HFFc6 (cell line): ENCODE measurements at places on chromosomes 7 and 10.

GRCh38 chr10:132876131-132876860 is 66.1 kb downstream of the CFAP46 start:
- DNase-seq, result no peak
- H3K27me3 ChIP-seq, result peaks cover 30% of the 10 kb centered on the region
- H3K36me3 ChIP-seq, result no peaks in the 10 kb centered on the region; the same call in 1 of the 2 replicates
- no peaks in the 10 kb centered on the region for H3K4me1 ChIP-seq

DNA sequence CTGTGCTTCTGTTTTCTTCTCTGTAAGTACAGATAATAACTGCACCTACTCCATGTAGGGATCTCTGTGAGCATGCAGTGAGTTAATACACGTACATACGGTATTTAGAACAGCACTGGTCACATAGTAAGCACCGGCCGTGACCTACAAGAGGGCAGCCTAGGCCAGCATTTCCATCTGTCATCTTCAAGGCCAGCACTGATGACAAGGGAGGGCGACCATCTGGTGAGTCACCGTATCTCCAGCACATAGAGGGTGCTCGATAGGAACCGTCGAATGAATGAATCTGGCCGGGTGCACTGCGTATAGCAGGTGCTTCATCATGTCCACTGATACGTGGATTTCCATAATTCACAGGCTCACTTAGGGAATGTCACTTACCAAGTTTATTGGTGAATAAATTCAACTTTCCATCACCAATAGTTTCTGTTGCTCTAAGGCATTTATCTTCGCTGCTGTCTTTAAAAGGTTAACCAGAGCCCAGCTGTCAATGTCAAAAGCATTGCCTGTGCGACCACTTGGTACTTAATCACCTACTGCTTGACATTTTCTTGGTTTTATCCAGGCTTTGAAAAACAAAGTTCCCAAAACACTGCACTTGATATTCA is 8.3 kb downstream of the NOD1 start:
- no peak for DNase-seq
- H3K27ac ChIP-seq, result peak overlapping the region; percentile 90
- H3K4me3 ChIP-seq, result peak overlapping the region; percentile 23
- H3K36me3 ChIP-seq, result peaks cover 5% of the 10 kb centered on the region
- peaks cover 84% of the 10 kb centered on the region for H3K4me1 ChIP-seq

GRCh38 chr10:132742167-132742836 is 43.6 kb downstream of the NKX6-2 start:
- 0 out of 2 replicates have a peak, but pooled peaks cover 6% of the 10 kb centered on the region for H3K36me3 ChIP-seq
- no peak overlapping the region for H3K27ac ChIP-seq
- no peak overlapping the region for H3K4me3 ChIP-seq
- no peaks in the 10 kb centered on the region; the same call in 1 of the 2 replicates for H3K27me3 ChIP-seq
- DNase-seq, result no peak

- H3K36me3 ChIP-seq, result peaks cover 35% of the 10 kb centered on the region
- DNase-seq, result no peak
- no peaks in the 10 kb centered on the region for H3K27me3 ChIP-seq
These were observed 452 bp downstream of the SEMA3C start for GRCh38 chr7:80918399-80918798.
